ENCODE measurements at places on chromosomes 7 and 10. TPM values are rescaled to one million over a fixed set of nuclear protein-coding genes. Genes with fewer than 3 reads are reported as not detected.

DNA sequence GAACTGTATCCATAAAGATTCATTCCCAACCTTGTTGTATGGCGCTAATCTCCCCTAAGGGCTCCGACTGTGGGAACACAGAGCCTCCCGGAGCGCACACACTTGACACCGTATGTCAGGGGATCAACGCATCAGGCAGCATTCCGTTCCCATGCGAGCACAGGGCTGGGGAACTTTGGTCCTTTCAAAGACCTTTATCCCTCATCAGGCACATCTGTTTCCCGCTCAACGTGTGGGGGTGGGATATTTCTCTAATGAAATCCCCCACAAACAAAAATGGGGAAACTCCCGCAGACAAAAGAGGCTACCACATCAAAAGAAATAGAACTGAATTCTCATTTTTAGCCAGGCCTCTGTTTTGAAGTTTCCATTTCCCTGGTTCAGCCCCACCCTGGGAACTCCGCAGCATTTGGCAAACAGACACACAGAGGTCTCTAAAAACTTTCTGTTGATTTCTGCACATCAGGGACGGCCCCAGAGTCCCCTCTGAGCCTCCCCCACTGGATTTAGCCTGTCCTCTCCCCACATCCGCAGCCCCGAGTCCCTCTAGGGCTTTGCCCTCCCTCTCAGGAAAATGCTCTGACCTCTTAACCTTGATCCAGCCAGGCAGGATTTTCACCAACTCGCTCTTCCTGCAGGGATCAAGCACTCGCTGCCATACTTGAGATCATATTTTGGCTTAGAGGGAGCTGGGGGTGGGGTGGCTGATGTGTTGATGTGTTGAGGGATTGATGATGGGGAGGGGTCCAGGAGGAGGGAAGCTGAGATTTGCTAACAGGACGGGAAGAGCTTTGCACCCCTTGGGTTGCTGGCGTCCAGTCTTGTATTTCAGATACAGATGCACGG is 6.6 kb downstream of the CPA5 start:
- DNase-seq: no peak

DNA sequence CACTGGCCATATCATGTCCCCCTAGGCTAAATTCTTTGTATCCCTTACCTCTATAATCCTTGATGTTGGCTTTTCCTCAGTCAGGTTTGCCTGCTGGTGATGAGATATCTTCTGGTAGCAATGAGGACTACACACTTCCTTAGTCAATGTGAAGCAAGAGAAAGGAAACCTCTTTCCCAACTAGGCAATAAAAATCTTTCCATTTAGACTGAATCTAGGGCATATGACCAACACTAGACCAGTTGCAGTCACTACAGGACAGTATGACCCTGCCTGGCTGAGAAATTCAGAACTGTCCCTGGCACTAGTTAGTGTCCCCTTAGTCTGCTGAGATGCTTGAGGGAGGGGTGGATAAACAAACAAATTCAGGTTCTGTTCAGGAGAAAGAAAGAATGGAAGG is 142.6 kb downstream of the RNLS start:
- DNase-seq: no peak

DNA sequence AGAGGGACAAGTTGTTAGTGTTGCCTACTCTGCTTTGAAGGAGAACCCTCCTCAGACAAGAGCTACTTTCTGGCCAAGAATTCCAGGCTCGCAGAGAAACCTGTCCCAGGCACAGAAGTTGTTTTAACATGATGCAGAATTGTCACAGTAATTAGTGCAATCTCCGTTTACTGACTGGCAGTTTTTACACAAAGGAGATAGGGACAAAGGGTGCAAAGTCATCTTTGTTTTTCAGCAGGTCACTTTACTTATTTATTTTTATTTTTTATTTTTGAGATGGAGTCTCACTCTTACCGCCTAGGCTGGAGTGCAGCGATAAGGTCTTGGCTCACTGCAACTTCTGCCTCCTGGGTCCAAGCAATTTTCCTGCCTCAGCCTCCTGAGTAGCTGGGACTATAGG is 12.3 kb downstream of the TCF7L2 start:
- no peak for DNase-seq

GRCh38 chr7:113076703-113077102 is 9.9 kb downstream of the GPR85 start:
- DNase-seq: no peak

GRCh38 chr10:70193391-70193844 is 23.1 kb upstream of the SAR1A start:
- DNase-seq: no peak

- DNase-seq: no peak
These were observed 21.2 kb downstream of the PSAP start for GRCh38 chr10:71829896-71830295.

- DNase-seq: no peak
These were observed 320.9 kb downstream of the PCLO start for GRCh38 chr7:82841828-82842227.

GRCh38 chr10:69461243-69462025 is 10.2 kb downstream of the TSPAN15 start:
- no peak for DNase-seq

- DNase-seq: no peak
These were observed 197.3 kb downstream of the MACC1 start for GRCh38 chr7:20019757-20020432.

Gene DPCD
- total RNA-seq: 24.7 TPM
